ENCODE measurements at places on chromosomes 1 and 21.

DNA sequence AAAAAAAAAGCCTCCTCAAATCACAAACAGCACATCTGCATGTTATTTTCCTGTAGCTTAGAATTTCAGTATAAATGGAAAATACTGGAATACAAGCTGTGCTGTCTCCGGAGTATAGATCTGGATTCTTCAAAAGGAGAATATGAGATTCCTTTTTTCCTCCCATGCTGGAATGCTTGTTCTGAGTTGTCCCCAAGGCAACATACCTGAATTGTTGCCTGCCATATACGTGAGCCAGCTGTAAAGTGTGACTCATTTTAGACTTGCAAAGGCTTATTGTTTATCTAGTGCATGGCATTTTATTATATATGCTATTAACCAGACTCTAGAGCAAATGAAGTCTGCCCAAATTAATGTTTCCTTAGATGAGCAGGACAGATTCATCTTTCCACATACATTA lies 95.0 kb upstream of the C1orf105 start:
- DNase-seq, result no peak

GRCh38 chr21:39373634-39374033 lies 24.7 kb upstream of the HMGN1 start:
- DNase-seq, result no peak

- no peak for DNase-seq
Measured at GRCh38 chr1:55127827-55128343, 87.3 kb downstream of the USP24 start.

DNA sequence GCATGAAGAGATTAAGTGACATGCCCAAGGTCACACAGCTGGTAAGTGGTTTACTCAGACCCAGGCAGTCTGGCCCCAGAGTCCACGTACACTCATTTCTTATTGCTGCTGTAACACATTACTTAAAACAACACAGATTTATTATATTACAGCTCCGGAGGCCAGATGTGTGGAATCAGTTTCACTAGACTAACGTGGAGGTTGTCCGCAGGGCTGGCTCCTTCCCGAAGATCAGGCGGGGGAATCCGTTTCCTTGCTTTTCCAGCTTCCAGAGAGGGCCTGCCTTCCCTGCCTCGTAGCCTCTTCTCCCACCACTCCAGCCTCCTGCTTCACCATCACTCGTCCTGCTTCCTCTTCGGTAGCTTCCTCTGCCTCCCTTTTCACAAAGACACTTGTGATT lies 81.2 kb downstream of the KCNN3 start:
- no peak for DNase-seq
